Gastrocnemius medialis (tissue), 4 donors: ENCODE measurements at places on chromosomes 2 and 18. TPM values are rescaled to one million over a fixed set of nuclear protein-coding genes. Genes with fewer than 3 reads are reported as not detected.

GRCh38 chr2:72131371-72131891 lies 16.2 kb downstream of the CYP26B1 start:
- no peaks in the 10 kb centered on the region for H3K4me1 ChIP-seq
- no peak for DNase-seq
- no peak overlapping the region for H3K4me3 ChIP-seq
- H3K27ac ChIP-seq: no peak overlapping the region
- no peaks in the 10 kb centered on the region for H3K36me3 ChIP-seq

DNA sequence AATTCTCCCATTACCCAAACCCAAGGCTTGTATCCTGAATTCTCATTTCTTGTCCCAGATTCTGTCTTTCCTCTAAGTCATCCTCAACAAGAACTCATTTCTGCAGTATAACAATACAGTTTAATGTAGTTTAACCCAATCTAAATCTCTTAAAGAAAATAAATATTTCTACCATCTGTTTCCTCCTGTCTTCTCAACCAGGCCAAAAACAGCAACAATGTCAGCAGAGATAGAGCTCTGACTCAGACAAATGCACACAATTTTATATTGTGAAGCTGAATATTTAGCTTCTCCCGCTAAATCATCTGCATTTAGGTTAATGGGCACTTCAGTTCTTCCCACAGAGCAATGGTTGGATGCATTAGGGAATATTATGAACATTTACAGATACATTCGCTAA lies 35.7 kb upstream of the KYNU start:
- H3K4me3 ChIP-seq: no peak overlapping the region
- no peak for DNase-seq
- H3K27me3 ChIP-seq: no peaks in the 10 kb centered on the region
- H3K27ac ChIP-seq: no peak overlapping the region
- H3K4me1 ChIP-seq: no peaks in the 10 kb centered on the region

- DNase-seq: no peak
- no peaks in the 10 kb centered on the region for H3K4me1 ChIP-seq
- no peak overlapping the region for H3K4me3 ChIP-seq
- no peaks in the 10 kb centered on the region for H3K36me3 ChIP-seq
These were observed 167.2 kb downstream of the NUP35 start for GRCh38 chr2:183291436-183291835.

The UGT1A10 gene
- total RNA-seq: 0.12 TPM

- no peaks in the 10 kb centered on the region for H3K27me3 ChIP-seq
- H3K4me3 ChIP-seq: no peak overlapping the region
- DNase-seq: no peak
- peaks cover 90% of the 10 kb centered on the region for H3K4me1 ChIP-seq
These were observed 177.3 kb downstream of the HDAC4 start for GRCh38 chr2:239223310-239224198.

The FRZB gene
- total RNA-seq: 31.3 TPM

The PKP4 gene
- total RNA-seq: 19.1 TPM

DNA sequence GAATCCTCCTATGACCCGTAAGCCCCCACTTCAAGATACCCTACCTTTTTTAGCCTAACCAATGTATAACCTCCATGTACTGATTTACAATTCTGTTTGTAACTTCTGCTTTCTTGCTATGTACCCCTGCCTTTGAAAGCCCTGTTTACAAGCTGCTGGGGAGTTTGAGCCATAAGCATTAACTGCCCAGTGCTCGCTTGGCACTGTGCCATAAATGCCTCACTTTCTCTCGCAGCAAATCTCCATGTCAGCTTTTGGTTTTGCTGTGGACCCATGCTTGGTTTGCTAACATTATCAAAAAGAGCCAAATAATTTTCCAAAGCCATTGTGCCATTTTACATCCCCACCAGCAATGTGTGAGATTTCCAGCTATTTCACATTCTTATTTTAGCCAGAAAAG lies 51.8 kb downstream of the TEX51 start:
- no peak overlapping the region for H3K27ac ChIP-seq
- H3K27me3 ChIP-seq: no peaks in the 10 kb centered on the region
- no peak for DNase-seq
- H3K4me1 ChIP-seq: no peaks in the 10 kb centered on the region
- H3K4me3 ChIP-seq: no peak overlapping the region

The ASB18 gene
- not detected for total RNA-seq
